ENCODE measurements at places on chromosomes 2 and 18. TPM values are rescaled to one million over a fixed set of nuclear protein-coding genes. Genes with fewer than 3 reads are reported as not detected.
A peak's percentile ranks its signal among the peaks of the same experiment; 100 is the strongest.

DNA sequence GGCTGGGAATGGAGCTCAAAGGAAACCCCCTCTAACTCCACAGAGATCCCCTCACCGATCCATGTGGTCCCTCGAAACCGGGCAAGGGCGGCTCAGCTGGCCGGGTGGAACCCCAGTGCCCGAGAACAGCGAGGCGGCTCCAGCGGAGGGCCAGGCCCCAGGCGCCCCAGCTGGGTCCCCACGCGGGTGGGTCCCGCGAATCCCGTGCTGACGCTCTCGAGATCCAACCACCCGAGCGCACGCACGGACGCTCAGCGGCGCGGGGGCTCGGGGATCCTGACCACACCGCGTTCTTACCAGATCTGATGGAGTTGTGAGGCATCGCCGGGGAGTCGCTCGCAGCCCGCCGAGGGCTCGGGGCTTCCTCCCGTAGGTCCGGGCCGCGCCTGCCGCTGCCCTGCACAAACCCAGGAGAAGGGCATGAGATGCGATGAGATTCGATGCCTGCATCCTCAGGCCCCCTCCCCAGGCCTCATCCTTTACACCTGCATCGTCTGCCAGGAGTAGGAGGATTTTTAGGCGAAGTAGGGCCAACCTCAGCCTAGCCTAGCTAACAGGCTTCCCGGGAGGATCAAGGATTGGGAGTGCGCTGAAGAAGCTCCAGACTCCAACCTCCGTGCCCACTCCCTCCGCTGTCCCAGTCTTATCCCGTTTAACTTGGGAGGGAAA, 514 bp downstream of the PAX8 start:
- no peaks in the 10 kb centered on the region for H3K4me1 ChIP-seq
- H3K4me3 ChIP-seq: no peak overlapping the region
- peaks cover 52% of the 10 kb centered on the region for H3K27me3 ChIP-seq

Gene FRZB
- 1.9 TPM for polyA plus RNA-seq

Gene MREG
- polyA plus RNA-seq: 1.9 TPM

Gene DCTN1
- polyA plus RNA-seq: 80.2 TPM

- no peaks in the 10 kb centered on the region for H3K4me1 ChIP-seq
- no peak overlapping the region for H3K27ac ChIP-seq
Observed at GRCh38 chr2:97834610-97835009, 121.2 kb downstream of the ZAP70 start.

- H3K36me3 ChIP-seq: no peaks in the 10 kb centered on the region
- H3K27me3 ChIP-seq: no peaks in the 10 kb centered on the region
- H3K4me3 ChIP-seq: no peak overlapping the region
- DNase-seq: no peak
- H3K27ac ChIP-seq: no peak overlapping the region
Observed at GRCh38 chr2:140601342-140601741, 1529.5 kb downstream of the LRP1B start.

- H3K36me3 ChIP-seq: no peaks in the 10 kb centered on the region
- no peaks in the 10 kb centered on the region for H3K4me1 ChIP-seq
- no peak overlapping the region for H3K27ac ChIP-seq
- H3K27me3 ChIP-seq: no peaks in the 10 kb centered on the region
- no peak overlapping the region for H3K4me3 ChIP-seq
Observed at GRCh38 chr2:8380566-8380965, 301.3 kb upstream of the ID2 start.

Gene CD302
- polyA plus RNA-seq: 14.9 TPM

GRCh38 chr2:236988690-236989624, 96.7 kb upstream of the COPS8 start:
- H3K27me3 ChIP-seq: no peaks in the 10 kb centered on the region
- H3K4me3 ChIP-seq: no peak overlapping the region
- H3K36me3 ChIP-seq: no peaks in the 10 kb centered on the region
- H3K27ac ChIP-seq: peak overlapping the region; percentile 87

GRCh38 chr18:39494211-39494896, 1928.8 kb upstream of the CELF4 start:
- H3K36me3 ChIP-seq: no peaks in the 10 kb centered on the region
- no peak overlapping the region for H3K27ac ChIP-seq
- no peaks in the 10 kb centered on the region for H3K27me3 ChIP-seq

GRCh38 chr2:188076149-188077056, 215.3 kb upstream of the GULP1 start:
- no peak for DNase-seq
- no peak overlapping the region for H3K27ac ChIP-seq
- no peaks in the 10 kb centered on the region for H3K36me3 ChIP-seq
- H3K27me3 ChIP-seq: no peaks in the 10 kb centered on the region
- H3K4me3 ChIP-seq: no peak overlapping the region
- no peaks in the 10 kb centered on the region for H3K4me1 ChIP-seq

GRCh38 chr2:127906206-127906926, 20.6 kb upstream of the AMMECR1L start:
- H3K27ac ChIP-seq: no peak overlapping the region
- no peak for DNase-seq
- no peaks in the 10 kb centered on the region for H3K36me3 ChIP-seq

DNA sequence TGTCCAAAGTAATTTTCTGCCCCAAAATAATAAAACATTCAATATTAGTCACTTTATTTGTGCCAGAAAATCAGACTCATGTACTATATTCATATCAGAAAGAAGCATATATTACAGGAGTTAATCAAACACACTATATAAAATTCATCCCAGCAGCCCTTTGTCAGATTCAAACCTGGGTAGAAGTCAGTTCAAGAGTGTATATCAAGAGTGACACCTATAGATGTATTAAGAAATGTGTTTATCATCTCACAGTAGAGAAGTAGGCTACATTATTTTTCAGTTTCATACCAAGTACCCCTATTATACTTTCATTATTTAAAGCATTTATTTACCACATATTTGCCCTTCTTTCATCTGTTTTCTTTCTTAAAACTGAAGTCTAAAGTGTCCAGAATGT, 193.2 kb upstream of the DDX18 start:
- H3K27me3 ChIP-seq: no peaks in the 10 kb centered on the region
- H3K4me1 ChIP-seq: no peaks in the 10 kb centered on the region
- no peaks in the 10 kb centered on the region for H3K36me3 ChIP-seq
- no peak overlapping the region for H3K27ac ChIP-seq
- DNase-seq: no peak

GRCh38 chr2:106607371-106607770, 120.2 kb downstream of the CD8B2 start:
- no peaks in the 10 kb centered on the region for H3K36me3 ChIP-seq
- no peaks in the 10 kb centered on the region for H3K27me3 ChIP-seq
- H3K27ac ChIP-seq: no peak overlapping the region
- no peak overlapping the region for H3K4me3 ChIP-seq
- DNase-seq: no peak

Gene DUSP28
- polyA plus RNA-seq: 7.9 TPM

DNA sequence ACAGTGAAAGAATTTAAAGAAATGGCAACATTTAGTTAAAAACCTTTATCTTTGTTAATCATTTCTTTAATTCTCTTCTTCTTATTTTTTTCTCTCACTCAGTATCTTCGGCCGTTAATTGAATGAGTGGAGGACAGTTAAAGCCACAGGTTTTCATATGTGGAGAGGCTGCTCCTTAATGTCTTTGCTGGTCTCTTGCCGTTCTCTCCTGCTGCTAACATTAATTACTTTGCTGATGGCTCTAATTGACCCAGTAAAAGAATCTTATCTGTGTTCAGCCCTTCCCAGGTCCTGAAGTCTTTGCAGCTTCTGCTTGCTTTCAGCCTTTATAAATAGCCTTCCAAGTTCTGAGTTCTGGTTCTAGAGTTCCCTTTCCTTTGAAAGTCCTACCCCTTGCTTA, 77.1 kb downstream of the ADAM23 start:
- no peaks in the 10 kb centered on the region for H3K4me1 ChIP-seq
- H3K4me3 ChIP-seq: no peak overlapping the region
- DNase-seq: no peak
- no peak overlapping the region for H3K27ac ChIP-seq
- H3K27me3 ChIP-seq: no peaks in the 10 kb centered on the region

DNA sequence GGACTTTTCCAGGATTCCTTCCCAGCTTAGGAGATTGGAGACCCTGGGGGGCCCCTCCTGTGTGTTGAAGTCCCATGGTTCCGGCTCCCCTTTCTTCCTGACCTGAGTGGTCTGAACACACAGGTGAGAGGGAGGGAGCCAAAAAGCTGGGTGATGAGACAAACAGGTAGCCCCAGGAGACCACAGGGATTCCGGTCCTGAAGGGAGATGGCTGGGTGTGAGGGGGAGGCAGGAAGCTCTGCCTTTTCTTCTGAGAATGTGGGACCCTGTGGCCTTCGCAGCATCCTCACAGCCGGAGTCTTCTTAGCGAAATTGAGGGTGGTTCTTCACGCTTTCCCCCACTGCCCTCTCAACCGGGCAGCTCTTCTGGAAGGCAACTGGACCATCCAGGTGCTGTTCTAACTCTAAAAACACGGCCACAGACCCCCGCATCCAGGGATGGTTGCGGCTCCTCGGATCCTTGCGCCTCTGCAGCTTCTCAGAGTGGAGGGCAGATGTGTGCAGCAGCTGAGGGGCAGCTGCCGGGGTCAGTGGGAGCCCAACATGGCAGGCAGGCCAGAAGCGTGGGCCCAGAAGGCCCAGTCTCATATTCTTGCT, 4.4 kb downstream of the SLC66A3 start:
- no peaks in the 10 kb centered on the region for H3K36me3 ChIP-seq
- DNase-seq: no peak
- H3K4me3 ChIP-seq: no peak overlapping the region
- H3K27ac ChIP-seq: no peak overlapping the region
- peaks cover 4% of the 10 kb centered on the region for H3K4me1 ChIP-seq

DNA sequence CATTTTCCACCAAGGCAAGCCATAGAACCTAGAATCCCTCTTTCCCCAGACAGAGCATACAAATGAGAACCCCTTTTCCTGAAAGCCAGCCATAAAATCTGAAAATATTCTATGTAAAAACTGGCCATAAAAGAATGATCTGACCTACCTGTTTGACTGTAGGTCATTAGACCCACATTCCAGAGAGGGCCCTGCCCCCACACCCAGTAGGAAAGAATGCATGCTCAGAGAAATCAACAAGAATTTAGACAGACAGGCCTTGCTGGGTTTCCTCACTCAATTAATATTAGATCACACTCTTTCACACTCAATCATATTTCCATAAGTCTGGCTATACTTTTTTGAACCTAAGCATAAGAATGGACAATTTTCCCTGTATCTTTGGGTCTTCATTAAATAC, 929.5 kb downstream of the ERBB4 start:
- H3K4me1 ChIP-seq: no peaks in the 10 kb centered on the region
- DNase-seq: no peak
- no peaks in the 10 kb centered on the region for H3K27me3 ChIP-seq
- H3K4me3 ChIP-seq: no peak overlapping the region

Gene EMILIN2
- polyA plus RNA-seq: 1.8 TPM

Gene UGT1A8
- polyA plus RNA-seq: 6.5 TPM

GRCh38 chr2:216351172-216351925, 20.9 kb downstream of the MARCHF4 start:
- DNase-seq: no peak
- no peaks in the 10 kb centered on the region for H3K36me3 ChIP-seq
- no peaks in the 10 kb centered on the region for H3K27me3 ChIP-seq
- H3K4me1 ChIP-seq: peaks cover 2% of the 10 kb centered on the region
- H3K27ac ChIP-seq: peak overlapping the region; percentile 53
- no peak overlapping the region for H3K4me3 ChIP-seq

- H3K4me3 ChIP-seq: no peak overlapping the region
- H3K4me1 ChIP-seq: no peaks in the 10 kb centered on the region
- H3K36me3 ChIP-seq: no peaks in the 10 kb centered on the region
Observed at GRCh38 chr18:70037431-70038061, 89.9 kb upstream of the CD226 start.

Gene TPGS2
- polyA plus RNA-seq: 40.0 TPM

Gene APLF
- polyA plus RNA-seq: 0.45 TPM

DNA sequence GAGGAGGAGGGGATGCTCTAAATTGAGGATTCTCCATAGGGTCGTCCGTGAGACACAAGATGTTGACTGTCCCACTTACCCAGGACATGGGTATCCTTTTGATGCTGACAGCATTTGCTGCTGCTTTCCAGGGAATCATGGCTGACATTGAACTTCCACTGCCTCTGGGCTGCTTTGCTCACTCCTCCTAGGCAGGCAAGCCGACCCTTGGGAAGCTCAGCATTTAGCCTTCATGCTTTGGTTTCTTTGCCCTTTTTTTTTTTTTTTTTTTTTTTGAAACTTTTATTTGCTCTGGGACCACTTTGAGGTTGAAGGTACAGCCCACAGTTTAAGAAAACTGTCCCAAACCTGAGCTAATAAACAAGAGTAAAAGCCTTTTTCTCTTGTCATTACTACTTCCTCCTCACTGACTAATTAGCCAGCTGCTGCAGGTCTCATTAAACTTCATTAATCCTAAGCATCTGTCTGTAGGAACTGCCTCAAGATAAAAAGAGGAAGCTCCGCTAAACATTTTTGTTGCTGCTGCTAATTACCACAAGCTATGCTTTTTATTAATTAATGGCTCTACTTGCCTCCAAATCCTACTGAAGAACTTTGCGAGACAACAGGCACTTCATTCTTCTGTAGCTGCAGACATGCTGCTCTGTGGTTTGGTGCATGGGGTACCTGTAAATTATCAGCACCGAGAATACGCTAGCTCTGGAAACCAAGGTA, 125.4 kb downstream of the SPTBN1 start:
- no peaks in the 10 kb centered on the region for H3K27me3 ChIP-seq
- peaks cover 65% of the 10 kb centered on the region for H3K4me1 ChIP-seq
- H3K27ac ChIP-seq: peak overlapping the region; percentile 48
- DNase-seq: no peak

DNA sequence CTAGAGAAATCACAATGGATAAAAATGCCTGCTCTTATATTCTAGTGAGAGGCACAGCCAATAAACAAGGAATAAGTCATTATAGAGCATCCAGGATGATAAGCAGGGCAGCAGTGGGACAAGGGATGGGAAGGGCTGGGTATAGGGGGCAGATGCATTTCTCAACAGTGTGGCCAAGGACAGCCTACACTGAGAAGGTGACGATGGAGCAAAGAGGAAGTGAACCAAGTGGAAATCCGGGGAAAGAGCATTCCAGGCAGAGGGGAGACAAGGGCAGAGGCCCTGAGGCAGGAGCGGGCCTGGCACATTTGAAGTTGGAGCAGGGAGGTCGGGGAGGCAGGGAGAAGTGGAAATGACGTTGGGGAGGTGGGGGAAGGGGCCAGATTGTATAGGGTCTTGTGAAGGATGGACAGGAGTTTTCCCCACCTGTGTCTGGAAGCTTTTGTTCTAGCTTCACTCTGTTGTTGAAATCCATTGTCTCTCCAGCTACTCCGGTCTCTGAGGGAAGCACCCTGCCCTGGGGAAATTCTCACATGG, 17.6 kb downstream of the TMEM177 start:
- H3K27ac ChIP-seq: no peak overlapping the region
- peaks cover 17% of the 10 kb centered on the region for H3K4me1 ChIP-seq
- DNase-seq: no peak
- no peaks in the 10 kb centered on the region for H3K36me3 ChIP-seq

DNA sequence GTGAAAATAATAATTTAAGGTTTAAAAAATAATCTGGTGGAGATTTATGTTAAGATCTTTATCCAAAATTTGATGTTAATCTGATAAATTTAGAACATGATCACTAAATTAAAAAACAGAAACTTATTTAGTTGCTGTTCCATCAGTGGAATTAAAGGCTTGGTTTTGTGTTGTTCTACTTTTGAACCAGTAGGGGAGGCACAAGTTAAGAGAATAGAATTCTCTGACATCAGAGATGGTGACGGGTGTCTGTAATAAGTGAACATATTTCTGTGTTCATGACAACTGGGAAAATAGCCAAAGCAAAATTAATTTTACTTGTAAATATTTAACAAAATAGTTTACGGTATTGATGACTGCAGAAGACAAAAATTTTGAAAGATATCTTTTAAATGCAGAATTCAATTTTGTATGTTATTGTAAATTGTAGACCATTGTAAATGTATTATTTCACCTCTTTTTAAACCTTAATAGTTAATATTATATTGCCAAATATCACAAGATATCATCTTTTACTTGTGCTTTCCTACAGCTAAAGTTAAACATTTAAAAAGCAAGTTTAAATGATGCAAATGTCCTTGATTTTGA, 106.0 kb downstream of the UBR3 start:
- no peaks in the 10 kb centered on the region for H3K27me3 ChIP-seq
- H3K4me1 ChIP-seq: no peaks in the 10 kb centered on the region
- H3K36me3 ChIP-seq: peaks cover 8% of the 10 kb centered on the region
- no peak overlapping the region for H3K27ac ChIP-seq
- H3K4me3 ChIP-seq: no peak overlapping the region
